ENCODE measurements at places on chromosomes 4 and X.
A peak's percentile ranks its signal among the peaks of the same experiment; 100 is the strongest.

DNA sequence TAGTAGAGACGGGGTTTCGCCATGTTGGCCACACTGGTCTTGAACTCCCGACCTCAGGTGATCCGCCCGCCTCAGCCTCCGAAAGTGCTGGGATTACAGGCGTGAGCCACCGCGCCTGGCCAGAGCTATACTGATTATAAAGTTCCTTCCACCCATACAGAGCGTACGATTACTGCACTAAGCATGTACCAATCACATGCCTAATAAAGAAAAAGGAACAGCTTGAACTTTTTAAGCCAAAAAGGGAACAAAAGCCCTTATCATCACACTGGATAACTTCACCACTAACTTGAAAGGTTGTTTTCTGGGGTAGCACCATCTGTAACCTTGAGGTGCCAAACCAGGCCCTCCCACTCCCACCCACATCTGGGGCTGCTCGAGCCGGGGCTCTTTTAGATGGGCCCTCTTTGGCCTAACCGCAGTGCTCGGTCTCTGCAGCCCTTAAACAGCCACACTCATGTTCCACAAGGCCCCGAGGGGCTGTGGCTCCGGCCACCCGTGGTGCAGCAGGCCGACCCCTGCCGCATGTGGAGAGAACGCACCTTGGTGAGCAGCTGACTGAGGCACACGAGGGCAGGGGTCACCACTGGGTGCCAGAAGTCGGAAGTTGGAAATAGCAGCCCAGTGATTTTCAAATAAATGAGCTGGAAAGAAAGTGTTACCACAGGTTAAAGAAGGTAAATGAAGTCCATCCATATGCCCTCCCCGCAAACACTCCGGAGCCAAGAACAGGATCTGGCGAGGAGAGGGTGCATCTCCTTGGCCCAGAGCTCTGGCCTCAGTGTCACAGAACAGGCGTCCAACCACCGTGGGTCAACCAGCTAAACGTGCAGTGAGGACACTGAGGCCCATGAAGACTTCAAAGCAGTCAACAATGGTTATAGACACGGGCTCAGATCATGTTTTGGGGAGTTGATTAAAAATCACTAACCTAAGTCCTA is 18.4 kb downstream of the NOP14 start:
- no peak for DNase-seq

DNA sequence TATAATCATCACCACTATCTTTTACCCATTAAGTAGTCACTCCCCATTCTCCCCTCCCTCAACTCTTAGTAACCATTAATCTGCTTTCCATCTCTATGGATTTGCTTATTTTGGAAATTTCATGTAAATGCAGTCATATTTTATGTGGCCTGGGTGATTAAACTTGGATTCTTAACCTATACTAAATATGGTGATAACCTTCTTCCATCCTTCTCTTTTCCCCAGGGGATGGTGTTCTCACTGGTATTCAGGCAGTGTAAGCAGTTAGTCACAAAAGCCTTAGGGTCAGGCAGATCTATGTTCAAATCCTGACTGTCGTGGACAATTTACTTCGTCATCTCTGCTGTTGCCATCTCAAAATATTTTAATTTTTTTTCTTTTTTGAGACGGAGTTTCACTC is 29.6 kb downstream of the RAB40AL start:
- no peak for DNase-seq

GRCh38 chr4:138085736-138086305 is 156.3 kb downstream of the SLC7A11 start:
- DNase-seq, result no peak

GRCh38 chrX:131725001-131725654 is 181.3 kb downstream of the OR13H1 start:
- DNase-seq, result no peak

GRCh38 chr4:7960790-7961655 is 21.4 kb upstream of the AFAP1 start:
- DNase-seq, result peak; percentile 75

DNA sequence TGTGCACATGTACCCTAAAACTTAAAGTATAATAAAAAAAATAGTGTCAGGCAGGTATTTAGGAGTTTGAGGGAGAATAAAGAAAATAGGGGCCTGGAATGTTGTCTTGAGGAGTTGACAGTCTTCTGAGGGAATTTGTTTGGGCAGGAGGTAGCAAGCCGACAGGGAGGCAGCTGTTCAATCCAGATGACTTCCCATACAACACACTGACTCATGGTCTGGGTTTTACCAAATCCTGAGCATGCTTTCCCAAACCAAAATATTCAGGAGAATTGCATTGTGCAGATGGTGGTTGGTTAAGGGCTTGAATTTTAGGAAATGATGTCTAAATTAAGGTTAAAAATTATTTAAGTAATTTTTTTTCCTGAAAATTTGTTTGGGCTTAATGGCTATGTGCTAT is 430.0 kb downstream of the INPP4B start:
- no peak for DNase-seq
